ENCODE measurements at places on chromosomes 4 and X. TPM values are rescaled to one million over a fixed set of nuclear protein-coding genes. Genes with fewer than 3 reads are reported as not detected.

Gene INTU
- total RNA-seq: 6.4 TPM

Gene CXXC4
- 0.12 TPM for total RNA-seq

Gene GABRG1
- 0.22 TPM for total RNA-seq

Gene SLIT2
- total RNA-seq: 49.4 TPM

Gene AWAT2
- not detected for total RNA-seq

Gene CYSLTR1
- total RNA-seq: 2.9 TPM

GRCh38 chr4:98566361-98567008 is 91.9 kb downstream of the TSPAN5 start:
- H3K27me3 ChIP-seq: no peaks in the 10 kb centered on the region
- no peak overlapping the region for H3K4me3 ChIP-seq
- DNase-seq: no peak
- H3K27ac ChIP-seq: no peak overlapping the region
- no peaks in the 10 kb centered on the region for H3K36me3 ChIP-seq

DNA sequence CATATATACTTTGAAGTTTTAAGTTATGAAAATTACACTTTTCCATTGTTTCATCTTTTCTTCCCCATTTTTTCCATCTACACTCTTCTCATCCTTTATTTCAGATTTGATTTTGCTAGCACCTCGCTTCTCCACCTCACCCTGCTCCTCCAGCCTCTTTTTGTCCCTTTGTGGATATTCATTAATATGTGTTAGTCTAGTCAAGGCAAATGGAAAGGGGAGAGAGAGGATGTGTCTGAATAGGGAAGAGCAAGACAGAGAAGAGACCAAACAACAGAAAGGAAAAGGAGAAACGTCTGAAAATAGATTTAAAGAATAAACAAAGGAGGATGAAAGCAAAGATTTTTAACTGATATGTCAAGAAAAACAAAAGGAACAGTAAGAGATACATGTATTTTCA is 24.1 kb downstream of the GPM6A start:
- H3K27me3 ChIP-seq: no peaks in the 10 kb centered on the region
- H3K27ac ChIP-seq: no peak overlapping the region
- no peaks in the 10 kb centered on the region for H3K36me3 ChIP-seq
- H3K4me3 ChIP-seq: no peak overlapping the region

DNA sequence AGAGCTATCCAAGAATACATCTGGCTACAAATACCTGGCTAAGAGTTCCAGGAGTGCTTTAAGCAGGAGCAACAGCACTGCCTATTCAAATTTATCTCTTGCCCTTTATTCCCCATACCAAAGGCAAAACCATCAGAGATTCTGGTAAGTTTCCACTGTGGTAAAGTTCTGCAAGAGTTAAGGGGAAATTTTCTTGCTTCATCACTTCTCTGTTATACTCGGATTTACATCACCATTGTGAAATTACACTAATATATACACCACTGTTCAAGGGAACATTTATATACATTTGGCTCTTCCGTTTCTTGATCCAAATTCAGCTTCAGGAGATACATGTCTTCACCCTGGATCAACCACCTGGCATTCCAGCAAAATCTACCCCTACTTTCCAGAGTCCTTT is 70.8 kb upstream of the PTPN13 start:
- H3K27me3 ChIP-seq: no peaks in the 10 kb centered on the region
- DNase-seq: no peak
- no peak overlapping the region for H3K27ac ChIP-seq
- H3K4me3 ChIP-seq: no peak overlapping the region
- H3K4me1 ChIP-seq: no peaks in the 10 kb centered on the region

- no peak for DNase-seq
- H3K27ac ChIP-seq: no peak overlapping the region
- H3K4me1 ChIP-seq: no peaks in the 10 kb centered on the region
- no peak overlapping the region for H3K4me3 ChIP-seq
These were observed 78.9 kb upstream of the FMR1 start for GRCh38 chrX:147832707-147833348.

GRCh38 chr4:7924570-7924969 is 15.1 kb downstream of the AFAP1 start:
- H3K27ac ChIP-seq: no peak overlapping the region
- H3K4me1 ChIP-seq: peaks cover 2% of the 10 kb centered on the region
- no peak overlapping the region for H3K4me3 ChIP-seq
- DNase-seq: no peak
- no peaks in the 10 kb centered on the region for H3K36me3 ChIP-seq

- peak within 1 kb of the TSS; percentile 30 for H3K4me3 ChIP-seq
- H3K36me3 ChIP-seq: no peaks in the 10 kb centered on the region
- H3K27ac ChIP-seq: peak within 1 kb of the TSS; percentile 82
- H3K27me3 ChIP-seq: no peaks in the 10 kb centered on the region
These were observed at the start of gene GPRASP1 for GRCh38 chrX:102651242-102652011. Gene GPRASP1 (plus strand): TSS chrX:102651483. CDS start chrX:102653914, 2,431 bp downstream.

DNA sequence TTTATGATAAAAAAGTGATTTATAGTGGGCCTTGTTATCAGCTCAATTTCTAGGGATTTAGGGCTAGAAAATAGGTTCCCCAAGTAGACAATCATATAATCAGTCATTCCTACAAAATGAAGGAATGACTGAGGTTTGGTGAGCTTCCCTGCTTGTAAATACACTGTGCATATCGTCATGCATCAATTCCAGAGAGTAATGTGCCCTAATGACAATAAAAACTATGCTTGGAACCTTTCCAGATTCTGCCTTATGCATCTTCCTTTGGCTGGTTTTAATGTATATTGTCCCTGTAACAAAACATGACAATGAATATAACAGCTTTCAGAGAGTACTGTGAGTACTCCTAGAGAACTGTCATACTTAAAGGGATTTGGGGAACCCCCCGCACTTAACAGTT is 1310.9 kb downstream of the PCDH7 start:
- DNase-seq: no peak

DNA sequence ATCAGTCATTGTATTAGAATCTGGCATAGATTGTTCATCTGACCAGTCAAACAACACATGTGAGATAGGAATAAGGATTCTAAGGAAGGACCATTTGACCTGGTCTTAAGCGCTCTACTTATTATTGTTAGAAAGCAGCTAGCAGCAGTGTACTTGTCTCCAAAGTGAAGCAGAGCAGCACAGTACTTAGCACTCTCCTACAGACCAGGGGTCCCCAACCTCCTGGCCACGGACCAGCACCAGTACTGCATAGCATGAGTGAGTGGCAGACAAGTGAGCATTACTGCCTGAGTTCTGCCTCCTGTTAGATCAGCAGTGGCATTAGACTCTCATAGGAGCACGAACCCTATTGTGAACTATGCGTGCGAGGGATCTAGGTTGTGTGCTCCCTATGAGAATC is 135.9 kb upstream of the SPRY1 start:
- H3K36me3 ChIP-seq: no peaks in the 10 kb centered on the region
- DNase-seq: no peak
- H3K4me1 ChIP-seq: peaks cover 23% of the 10 kb centered on the region
- no peak overlapping the region for H3K27ac ChIP-seq
- no peaks in the 10 kb centered on the region for H3K27me3 ChIP-seq

DNA sequence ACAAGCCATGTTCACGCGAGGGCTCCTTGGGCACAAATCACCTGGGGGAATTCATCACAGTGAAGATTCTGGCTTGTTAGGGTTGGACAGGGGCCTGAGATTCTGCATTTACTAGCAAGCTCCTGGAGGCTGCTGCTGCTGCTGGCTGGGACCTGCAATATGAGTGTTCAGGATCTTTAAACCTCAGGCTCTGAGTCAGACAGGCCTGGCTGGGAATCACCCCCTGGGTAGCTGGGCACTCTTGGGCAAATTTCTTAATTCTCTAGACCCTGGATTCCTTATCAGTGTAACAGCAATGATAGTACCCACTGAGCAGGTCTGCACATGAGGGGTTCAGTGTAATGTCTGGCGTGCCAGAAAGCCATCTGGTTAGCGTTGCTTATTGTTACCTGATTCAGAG is 101.5 kb downstream of the DHX15 start:
- DNase-seq: no peak
- H3K4me3 ChIP-seq: no peak overlapping the region
- H3K36me3 ChIP-seq: no peaks in the 10 kb centered on the region
- no peaks in the 10 kb centered on the region for H3K27me3 ChIP-seq
- H3K4me1 ChIP-seq: no peaks in the 10 kb centered on the region
- no peak overlapping the region for H3K27ac ChIP-seq

- peak; percentile 84 for DNase-seq
- H3K27ac ChIP-seq: no peak overlapping the region
- H3K4me3 ChIP-seq: no peak overlapping the region
- H3K27me3 ChIP-seq: peaks cover 3% of the 10 kb centered on the region
- H3K36me3 ChIP-seq: no peaks in the 10 kb centered on the region
- H3K4me1 ChIP-seq: no peaks in the 10 kb centered on the region
These were observed 17.3 kb downstream of the CTPS2 start for GRCh38 chrX:16695079-16695676.

- H3K27me3 ChIP-seq: no peaks in the 10 kb centered on the region
- no peak overlapping the region for H3K4me3 ChIP-seq
- H3K4me1 ChIP-seq: no peaks in the 10 kb centered on the region
- H3K36me3 ChIP-seq: no peaks in the 10 kb centered on the region
- H3K27ac ChIP-seq: no peak overlapping the region
These were observed 2563.6 kb downstream of the PCDH7 start for GRCh38 chr4:33283818-33284217.
